Thymus (tissue), 14 donors: ENCODE measurements at places on chromosomes 6 and 20. TPM values are rescaled to one million over a fixed set of nuclear protein-coding genes. Genes with fewer than 3 reads are reported as not detected.

Gene SNAP91
- total RNA-seq, result 0.66 TPM

Gene RNF144B
- total RNA-seq, result 6.1 TPM

Gene PLA2G7
- 9.3 TPM for total RNA-seq

Gene SSTR4
- not detected for total RNA-seq

Gene ANKEF1
- total RNA-seq, result 4.2 TPM

Gene RIMS4
- total RNA-seq, result 0.14 TPM

Gene UBE2C
- 112 TPM for total RNA-seq

Gene DEFB132
- not detected for total RNA-seq

Gene MAS1
- total RNA-seq, result under 0.01 TPM

Gene MAK
- total RNA-seq, result 0.09 TPM

Gene SLC22A16
- 1.9 TPM for total RNA-seq

Gene PAK5
- total RNA-seq, result 0.19 TPM

Gene PXDC1
- total RNA-seq, result 4.5 TPM

Gene JARID2
- total RNA-seq, result 20.9 TPM

Gene RAMACL
- total RNA-seq, result 0.28 TPM

DNA sequence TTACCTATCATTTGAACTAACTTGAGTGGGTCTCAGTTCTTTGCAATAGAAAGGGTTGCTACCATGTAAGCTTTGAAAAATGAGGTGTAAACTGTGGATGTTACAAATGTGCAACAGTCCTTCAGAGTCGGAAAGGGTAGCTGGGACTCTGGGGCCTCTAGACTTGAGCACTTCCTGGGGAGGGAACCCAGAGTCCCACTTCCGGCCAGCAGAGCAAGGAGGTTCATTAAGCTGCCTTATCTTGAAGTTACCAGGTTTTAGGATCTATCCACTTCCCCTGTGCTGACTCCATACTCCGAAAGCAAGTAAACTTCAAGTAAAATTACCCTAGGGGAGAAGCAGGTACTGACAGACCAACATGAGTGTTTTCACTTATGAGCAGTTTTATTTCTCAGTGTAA, 9.4 kb downstream of the TRIM10 start:
- H3K4me1 ChIP-seq, result no peaks in the 10 kb centered on the region
- no peak overlapping the region for H3K4me3 ChIP-seq
- no peak overlapping the region for H3K27ac ChIP-seq
- no peaks in the 10 kb centered on the region for H3K27me3 ChIP-seq

DNA sequence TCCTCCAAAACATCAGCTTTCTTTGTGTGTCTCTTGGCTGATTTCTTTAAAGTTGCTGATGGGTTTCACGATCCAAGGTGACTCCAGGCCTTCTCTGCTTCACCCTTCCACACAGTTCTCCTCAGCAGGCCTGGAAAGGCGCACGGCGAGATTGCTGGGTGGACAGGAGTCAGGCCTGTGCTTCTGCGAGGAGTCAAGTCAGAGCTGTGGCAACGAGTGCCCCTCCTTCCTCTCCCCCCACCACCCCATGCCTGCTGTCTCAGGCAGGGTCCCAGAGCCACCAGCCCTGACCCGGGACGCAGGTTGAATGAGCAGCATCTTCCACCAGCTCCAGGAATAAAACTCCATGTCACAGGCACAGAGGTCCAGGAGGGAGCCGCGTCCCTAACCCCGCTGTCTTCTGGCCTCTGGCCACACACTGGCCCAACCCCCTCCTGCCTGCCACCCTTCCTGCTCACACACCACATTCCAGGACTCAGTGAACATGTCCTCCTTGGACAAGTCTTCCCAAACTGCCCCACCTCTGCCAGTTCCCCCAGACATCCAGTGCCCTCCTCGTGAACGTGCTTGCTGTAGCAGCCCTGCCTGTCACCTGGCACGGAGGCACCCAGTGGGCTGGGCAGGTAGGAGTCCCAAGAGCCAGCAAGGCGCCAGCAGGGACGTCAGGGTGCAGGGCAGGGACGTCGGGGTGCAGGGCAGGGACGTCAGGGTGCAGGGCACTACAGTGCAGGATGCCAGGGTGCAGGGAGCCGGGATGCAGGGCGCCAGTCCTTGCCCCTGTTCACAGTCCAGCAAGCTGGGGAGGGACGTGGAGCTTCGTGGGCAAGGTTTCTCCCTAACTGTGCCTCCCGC, 7.2 kb upstream of the NTSR1 start:
- no peak for DNase-seq
- no peaks in the 10 kb centered on the region for H3K36me3 ChIP-seq
- H3K27me3 ChIP-seq, result peaks cover 16% of the 10 kb centered on the region
- no peak overlapping the region for H3K27ac ChIP-seq

- H3K27ac ChIP-seq, result no peak overlapping the region
- no peaks in the 10 kb centered on the region for H3K36me3 ChIP-seq
- no peak for DNase-seq
- H3K27me3 ChIP-seq, result no peaks in the 10 kb centered on the region
- no peaks in the 10 kb centered on the region for H3K4me1 ChIP-seq
Observed at GRCh38 chr20:36717657-36718056, 28.2 kb downstream of the NDRG3 start.

DNA sequence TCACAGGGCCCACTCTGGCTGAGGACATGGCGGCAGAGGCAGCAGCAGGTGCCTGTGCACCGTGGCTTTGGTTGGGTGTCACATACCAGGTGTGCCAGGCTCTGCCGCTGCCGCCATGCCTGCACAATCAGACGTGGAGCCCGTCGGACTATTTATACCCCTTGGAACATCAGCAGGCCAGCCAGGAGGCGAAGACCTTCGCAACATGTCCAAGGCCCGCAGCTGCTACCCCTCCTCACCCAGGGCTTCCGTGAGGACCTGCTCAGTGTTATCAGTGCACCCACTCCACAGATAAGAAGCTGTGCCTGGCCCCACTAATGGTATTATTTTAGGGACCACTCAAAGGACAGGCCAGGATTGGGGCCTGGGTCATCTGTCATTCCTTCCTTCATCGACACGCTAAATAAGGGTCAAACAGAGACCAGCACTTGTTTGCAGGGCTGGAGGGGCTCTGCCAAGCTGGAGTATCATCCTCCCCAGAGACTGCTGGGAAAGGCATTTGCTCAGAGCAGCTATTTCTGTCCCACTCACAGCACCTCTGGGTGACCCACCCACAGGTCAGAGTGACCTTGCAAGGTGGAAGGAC, 109.2 kb downstream of the BMP7 start:
- DNase-seq, result no peak
- no peaks in the 10 kb centered on the region for H3K36me3 ChIP-seq
- no peak overlapping the region for H3K4me3 ChIP-seq
- no peaks in the 10 kb centered on the region for H3K27me3 ChIP-seq
- no peak overlapping the region for H3K27ac ChIP-seq

GRCh38 chr6:25287941-25288340, 8.8 kb downstream of the CARMIL1 start:
- no peak overlapping the region for H3K4me3 ChIP-seq
- no peaks in the 10 kb centered on the region for H3K27me3 ChIP-seq
- DNase-seq, result no peak

GRCh38 chr6:97586344-97586743, 303.3 kb upstream of the MMS22L start:
- H3K36me3 ChIP-seq, result no peaks in the 10 kb centered on the region
- H3K27ac ChIP-seq, result no peak overlapping the region
- H3K27me3 ChIP-seq, result no peaks in the 10 kb centered on the region
- no peaks in the 10 kb centered on the region for H3K4me1 ChIP-seq

DNA sequence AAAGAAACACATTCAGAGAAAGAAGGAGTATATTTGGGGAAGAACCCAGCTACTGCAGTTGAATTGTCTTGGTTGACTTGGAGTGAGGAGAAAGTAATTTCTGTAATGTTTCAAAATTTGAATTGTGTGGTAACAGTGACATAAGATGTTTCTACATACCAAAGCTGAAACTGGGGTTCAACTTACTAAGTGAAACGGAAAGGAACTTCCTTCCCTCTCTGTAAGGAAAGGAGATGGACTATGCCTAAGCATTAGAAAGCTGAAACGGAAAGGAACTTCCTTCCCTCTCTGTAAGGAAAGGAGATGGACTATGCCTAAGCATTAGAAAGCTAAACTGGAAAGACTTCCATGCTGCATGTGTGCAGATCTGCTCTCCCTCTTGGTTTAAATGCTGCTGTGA, 46.0 kb downstream of the HUS1B start:
- no peaks in the 10 kb centered on the region for H3K27me3 ChIP-seq
- no peaks in the 10 kb centered on the region for H3K4me1 ChIP-seq
- H3K4me3 ChIP-seq, result no peak overlapping the region
- no peak overlapping the region for H3K27ac ChIP-seq
- H3K36me3 ChIP-seq, result peaks cover 7% of the 10 kb centered on the region

DNA sequence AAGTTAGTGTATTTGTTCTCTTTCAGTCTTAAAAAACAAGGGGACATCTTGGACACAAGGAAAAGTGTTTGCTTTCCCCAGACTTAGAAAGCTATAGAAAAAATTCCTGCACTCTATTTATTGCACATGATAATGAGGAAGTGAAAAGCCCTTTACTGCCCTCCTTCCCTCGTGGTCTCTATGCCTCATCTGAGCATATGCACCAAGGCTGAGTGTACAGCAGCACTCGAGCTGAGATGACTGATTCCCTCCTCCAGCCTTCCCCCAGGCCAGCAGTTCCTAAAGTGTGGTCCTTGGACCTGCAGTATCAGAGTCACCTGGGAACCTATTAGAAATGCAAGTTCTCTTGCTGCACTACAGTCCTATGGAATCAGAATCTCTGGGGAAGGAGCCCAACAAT, 14.3 kb upstream of the LAMP5 start:
- H3K36me3 ChIP-seq, result no peaks in the 10 kb centered on the region
- DNase-seq, result no peak
- H3K27ac ChIP-seq, result no peak overlapping the region
- peaks cover 16% of the 10 kb centered on the region for H3K27me3 ChIP-seq
- no peaks in the 10 kb centered on the region for H3K4me1 ChIP-seq
- no peak overlapping the region for H3K4me3 ChIP-seq

DNA sequence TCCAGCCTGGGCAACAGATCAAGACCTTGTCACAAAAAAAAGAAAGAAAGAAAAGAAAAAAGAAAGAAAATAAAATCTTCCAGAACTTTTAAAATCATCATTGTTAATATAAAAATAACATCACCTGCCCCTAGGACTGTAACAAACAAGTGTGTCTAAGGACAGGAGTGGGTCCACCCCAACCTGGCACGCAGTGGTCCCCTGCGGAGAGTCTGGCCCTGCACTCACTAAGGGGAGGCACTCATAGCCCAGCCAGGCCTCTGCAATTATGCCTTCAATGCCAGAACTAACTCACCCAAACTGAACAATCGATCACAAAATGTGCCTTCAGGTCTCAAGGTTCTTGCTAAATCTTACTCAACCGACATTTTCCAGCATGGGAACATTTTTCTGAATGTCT, 4.8 kb downstream of the GMEB2 start:
- H3K36me3 ChIP-seq, result peaks cover 32% of the 10 kb centered on the region
- no peak overlapping the region for H3K27ac ChIP-seq
- no peak overlapping the region for H3K4me3 ChIP-seq
- H3K4me1 ChIP-seq, result peaks cover 6% of the 10 kb centered on the region

DNA sequence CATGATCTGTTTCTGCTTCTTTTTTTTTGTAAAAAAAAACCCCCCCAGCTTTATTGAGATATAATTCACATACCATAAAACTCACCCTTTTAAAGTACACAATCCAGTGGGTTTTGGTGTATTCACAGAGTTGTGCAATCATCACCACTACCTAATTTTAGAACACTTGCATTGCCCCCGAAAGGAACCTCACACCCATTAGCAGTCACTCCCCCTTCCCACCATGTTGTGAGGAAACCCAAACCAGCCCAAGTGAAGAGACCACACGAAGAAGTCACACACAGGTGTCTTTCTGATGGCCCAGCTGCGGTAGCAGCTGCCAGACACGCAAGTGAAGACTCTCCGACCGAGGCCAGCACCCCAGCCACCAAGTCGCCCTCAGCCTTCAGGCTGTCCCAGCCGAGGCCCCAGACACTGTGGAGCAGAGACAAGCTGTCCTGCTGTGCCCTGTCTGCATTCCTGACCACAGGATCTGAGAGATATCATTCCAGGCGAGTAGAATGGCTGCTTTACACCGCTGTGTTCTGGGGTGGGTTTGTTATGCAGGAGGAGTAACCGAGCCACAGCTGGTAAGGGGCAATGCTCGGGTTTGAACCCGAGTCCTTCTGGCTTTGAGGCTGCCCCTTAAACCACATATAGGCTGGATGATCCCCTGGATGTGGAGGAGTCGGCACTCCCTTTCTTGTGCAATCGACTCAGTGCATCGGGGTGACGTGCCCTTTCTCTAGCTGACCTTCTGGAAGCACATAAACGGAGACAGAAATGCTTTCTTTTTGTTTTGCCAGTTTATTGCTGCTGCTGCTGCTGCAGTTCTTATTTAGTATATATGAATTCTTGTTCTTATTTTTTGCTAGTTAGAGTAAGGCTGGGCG, 59.1 kb upstream of the PTPN1 start:
- no peaks in the 10 kb centered on the region for H3K36me3 ChIP-seq
- peaks cover 23% of the 10 kb centered on the region for H3K27me3 ChIP-seq
- H3K4me1 ChIP-seq, result peaks cover 8% of the 10 kb centered on the region

DNA sequence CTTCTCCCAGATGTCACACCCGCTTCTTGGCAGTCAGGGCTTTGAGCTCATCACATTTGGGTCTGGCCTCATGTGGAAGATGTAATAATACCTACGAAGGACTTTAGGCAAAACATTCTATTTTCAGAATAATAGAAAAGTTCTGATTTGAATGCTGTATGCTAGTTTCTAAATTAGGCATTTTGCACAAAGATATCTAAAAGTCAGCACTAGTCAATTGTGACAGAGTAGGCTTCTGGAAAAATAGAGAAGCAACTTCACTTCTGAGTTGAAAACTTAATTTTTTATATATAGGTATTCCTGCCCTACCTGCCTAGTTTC, 38.3 kb upstream of the CD2AP start:
- no peaks in the 10 kb centered on the region for H3K27me3 ChIP-seq
- DNase-seq, result no peak
- H3K4me1 ChIP-seq, result no peaks in the 10 kb centered on the region
- peak overlapping the region; percentile 8 for H3K27ac ChIP-seq
- no peaks in the 10 kb centered on the region for H3K36me3 ChIP-seq
- no peak overlapping the region for H3K4me3 ChIP-seq

DNA sequence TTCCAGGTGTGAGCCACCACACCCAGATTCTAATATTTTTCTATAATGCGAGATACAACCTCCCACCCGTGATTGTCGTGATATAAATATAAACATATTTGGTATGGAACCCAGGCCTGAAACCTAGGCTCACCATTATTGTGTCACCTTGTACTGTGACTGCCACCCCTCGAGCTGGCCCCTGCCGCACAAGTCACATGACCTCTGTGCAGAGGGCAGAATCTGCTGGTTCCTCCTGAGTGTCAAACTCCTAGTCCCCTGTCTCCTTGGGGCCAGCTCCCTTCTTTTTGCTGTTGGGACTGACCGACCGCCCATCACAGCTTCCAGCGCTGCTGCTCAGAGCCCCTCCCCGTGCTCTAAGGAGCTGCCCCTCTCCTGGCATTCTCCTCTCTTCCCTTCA, 86.4 kb downstream of the RSPH3 start:
- no peak overlapping the region for H3K27ac ChIP-seq
- H3K27me3 ChIP-seq, result no peaks in the 10 kb centered on the region
- peaks cover 31% of the 10 kb centered on the region for H3K4me1 ChIP-seq
- no peak overlapping the region for H3K4me3 ChIP-seq
- no peaks in the 10 kb centered on the region for H3K36me3 ChIP-seq

- DNase-seq, result no peak
- no peaks in the 10 kb centered on the region for H3K36me3 ChIP-seq
- no peak overlapping the region for H3K4me3 ChIP-seq
- H3K27ac ChIP-seq, result no peak overlapping the region
- H3K4me1 ChIP-seq, result no peaks in the 10 kb centered on the region
Observed at GRCh38 chr6:146560607-146561006, 17.0 kb downstream of the RAB32 start.

GRCh38 chr6:112622036-112622435, 274.9 kb downstream of the RFPL4B start:
- no peak for DNase-seq
- no peaks in the 10 kb centered on the region for H3K4me1 ChIP-seq
- H3K36me3 ChIP-seq, result no peaks in the 10 kb centered on the region
- no peak overlapping the region for H3K4me3 ChIP-seq
- no peak overlapping the region for H3K27ac ChIP-seq
- no peaks in the 10 kb centered on the region for H3K27me3 ChIP-seq
